ENCODE measurements at places on chromosomes 6 and 20.

DNA sequence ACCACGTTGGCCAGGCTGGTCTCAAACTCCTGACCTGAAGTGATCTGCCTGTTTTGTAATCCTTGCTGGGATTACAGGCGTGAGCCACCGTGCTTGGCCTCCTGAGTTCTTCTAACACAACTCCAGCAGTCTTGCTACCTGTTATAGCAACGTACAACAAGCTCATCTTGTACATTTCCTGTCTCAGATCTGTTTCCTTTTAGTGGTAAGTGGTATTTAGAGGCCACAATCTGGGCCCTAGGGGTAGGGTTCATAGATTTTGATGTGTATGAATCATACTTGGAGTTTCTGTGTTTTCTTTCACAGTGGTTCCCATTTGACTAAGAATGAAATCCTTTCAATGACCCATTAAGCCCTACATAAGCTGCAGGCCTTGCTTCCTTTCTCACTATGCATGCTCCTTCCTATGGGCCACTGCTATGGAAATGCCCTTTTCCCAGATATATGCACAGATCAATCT, 27.1 kb upstream of the SYNCRIP start:
- DNase-seq, result peak; percentile 29

GRCh38 chr6:121557146-121557940, 121.9 kb downstream of the GJA1 start:
- no peak for DNase-seq

DNA sequence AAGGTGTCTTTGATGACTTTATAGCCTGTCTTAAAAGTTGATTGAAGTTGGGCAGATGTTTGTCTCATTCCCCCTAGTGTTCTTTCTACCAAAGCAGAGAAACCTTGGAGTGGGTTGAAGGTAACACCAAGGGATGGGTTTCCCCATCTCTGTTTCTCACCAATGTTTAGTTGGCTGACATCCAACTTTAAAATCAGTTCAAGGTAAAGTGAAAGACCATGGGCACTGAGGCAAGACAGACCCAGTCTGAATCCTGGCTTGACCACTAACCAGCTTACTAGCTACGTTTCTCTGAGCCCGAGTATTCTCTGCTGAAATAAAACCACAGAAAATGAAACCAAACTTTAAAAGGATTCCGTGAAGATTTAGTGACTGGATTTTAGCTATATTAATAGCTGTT, 258.9 kb downstream of the KIF16B start:
- DNase-seq, result no peak

GRCh38 chr20:52497731-52498130, 306.2 kb upstream of the ZFP64 start:
- peak; percentile 11 for DNase-seq

DNA sequence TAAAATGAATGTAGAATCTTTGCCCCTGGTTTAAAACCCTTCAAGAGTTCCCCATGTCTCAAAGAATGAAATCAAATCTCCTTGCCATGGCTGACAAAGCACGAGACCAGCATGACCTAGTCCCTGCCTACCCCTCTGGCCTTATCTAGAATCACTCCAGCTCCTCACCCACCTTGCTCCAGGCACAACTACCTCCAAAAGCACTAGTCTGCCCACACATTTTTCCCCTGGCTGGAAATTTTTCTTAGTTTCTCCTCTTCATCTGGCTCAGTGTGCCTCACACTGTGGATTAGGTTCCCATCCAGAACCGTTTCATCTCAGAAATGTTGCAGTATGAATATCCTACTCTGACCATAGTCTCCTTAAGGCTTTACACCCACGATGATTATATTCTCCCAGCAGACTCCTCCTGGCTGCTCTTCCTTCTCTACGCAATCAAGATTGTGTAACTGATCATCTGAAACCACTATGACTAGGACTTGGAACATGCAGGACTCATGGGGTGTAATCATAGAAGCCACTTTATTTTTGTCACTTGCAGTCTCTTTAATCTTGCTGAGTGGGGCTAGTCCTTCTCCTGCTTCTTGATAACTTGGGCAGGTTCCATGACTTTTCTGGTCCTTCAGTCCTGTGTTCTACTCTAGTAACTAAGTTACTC, 7.8 kb upstream of the MRS2 start:
- DNase-seq, result peak; percentile 44

DNA sequence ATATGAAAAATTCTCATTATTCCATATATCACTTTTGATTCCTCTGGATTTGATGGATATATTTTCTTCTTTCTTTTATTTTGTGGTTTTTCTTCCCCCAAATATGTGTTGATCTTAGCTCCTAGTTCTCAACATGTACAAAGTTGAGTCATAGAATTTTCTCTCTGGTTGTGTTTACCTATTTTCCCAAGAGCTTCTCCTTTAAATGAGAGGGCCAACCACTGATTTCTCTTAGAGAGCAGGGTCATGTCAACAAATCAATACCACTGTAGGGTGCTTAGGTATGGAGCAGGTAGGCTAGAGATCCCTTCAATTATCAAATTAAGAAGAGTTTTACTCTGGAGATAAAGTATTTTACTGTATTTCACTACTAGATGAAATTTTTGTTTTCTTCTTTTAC, 145.7 kb downstream of the BMP5 start:
- DNase-seq, result no peak

DNA sequence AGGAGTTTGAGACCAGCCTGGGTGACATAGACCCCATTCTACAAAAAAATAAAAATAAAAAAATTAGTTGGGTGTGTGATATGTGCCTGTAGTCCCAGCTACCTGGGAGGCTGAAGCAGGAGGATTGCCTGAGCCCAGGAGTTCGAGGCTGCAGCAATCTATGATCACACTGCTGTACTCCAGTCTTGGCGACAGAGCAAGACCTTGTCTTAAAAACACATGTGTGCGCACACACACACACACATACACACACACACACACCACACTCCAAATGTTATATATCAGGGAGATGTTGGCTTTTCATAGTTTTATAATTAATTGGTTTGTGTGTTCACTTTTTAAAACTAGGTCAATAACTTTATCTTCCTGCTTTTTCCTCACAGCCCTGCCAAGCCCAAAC, 110.5 kb downstream of the RTN4IP1 start:
- no peak for DNase-seq

DNA sequence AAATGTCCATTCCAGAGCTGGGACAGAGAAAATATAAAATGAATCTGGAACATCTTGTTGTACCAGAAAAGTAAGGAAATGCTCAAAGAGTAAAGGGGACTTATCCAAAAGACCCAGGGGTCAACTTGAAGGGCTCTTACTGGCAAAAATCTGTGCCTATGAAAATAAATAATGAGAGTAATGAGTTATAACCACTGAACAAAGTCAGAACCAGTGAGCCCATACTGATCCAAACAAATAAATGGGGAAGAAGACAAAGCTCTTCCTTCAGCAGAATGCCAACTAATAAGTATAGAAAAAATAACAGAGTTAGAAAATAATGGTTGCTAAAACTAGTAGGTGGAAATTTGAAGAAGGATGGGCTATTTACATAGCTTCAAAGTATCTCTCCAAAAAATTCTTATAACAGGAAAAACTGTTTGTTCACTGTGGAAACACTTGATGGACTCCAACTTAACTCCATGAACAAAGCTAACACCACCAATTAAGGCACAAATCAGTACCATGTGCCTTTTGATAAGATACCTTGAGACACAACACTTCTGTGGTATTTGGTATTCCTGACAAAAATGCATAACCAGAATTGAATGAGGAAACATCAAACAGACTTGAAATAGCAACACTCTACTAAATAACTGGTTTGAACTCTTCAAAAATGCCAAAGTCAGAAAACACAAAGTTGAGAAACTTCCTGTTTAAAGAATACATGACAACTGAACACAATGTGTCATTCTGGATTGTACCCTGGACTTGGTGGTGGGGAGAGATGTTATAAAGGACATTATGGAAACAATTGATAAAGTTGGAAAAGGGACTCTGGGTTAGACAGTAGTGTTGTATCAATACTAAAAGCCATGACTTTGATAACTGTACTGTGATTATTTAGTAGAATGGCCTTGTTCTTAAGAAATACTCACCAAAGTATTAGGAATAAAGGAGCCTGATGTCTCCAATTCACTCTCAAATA, 197.5 kb downstream of the ISM1 start:
- DNase-seq, result no peak

DNA sequence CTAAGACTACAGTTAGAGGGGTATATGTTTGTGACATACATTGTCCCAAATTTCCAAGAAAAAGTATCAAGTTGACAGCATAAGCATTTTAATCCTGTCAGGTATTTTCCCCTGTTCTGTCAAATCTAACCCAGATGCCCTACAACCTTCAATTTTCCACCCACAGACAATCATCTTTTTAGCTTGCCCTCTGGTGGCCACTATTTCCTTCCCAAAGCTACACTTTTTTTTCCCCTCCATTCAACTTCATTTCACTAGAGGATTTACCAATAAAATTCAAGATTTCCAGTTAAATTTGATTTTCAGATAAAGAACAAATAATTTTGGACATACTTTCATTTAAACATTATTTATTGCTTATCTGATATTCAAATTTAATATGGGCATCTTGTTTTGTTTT, 286.6 kb downstream of the TENT5A start:
- no peak for DNase-seq

DNA sequence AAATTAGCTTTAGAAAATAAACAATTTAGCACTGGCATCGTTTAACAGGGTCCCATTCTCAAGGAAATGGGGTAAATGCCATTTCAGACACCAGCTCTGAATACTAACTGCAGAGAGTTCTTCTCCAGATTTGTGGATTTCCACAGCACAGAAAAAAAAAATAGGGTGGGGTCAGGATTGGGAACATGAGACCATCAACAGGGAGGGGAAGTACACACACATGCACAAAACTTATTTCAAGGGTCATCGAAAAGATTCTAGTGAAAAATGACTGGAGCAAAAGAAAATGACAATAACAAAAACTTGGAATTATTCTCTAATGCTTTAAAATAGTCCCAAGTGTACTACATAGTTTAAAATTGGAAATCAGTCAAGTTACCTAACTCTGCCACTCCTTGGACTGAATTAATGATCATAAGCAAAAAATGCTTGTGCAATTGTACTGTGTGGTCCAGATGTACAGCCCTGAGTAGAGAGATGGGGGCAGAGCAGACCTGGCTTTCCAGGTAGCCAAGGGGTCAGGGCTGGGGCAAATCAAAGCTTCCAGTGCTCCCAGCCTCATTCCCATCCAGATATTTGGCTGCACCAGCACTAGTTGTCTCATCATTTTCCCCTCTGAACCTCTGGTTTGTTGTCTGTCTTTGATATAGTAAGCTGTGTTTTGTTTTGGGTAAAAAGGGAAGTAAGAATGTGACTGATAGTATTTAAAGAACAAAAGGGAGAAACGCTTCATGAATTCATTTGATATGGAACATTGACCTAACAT, 152.4 kb downstream of the SOBP start:
- no peak for DNase-seq

DNA sequence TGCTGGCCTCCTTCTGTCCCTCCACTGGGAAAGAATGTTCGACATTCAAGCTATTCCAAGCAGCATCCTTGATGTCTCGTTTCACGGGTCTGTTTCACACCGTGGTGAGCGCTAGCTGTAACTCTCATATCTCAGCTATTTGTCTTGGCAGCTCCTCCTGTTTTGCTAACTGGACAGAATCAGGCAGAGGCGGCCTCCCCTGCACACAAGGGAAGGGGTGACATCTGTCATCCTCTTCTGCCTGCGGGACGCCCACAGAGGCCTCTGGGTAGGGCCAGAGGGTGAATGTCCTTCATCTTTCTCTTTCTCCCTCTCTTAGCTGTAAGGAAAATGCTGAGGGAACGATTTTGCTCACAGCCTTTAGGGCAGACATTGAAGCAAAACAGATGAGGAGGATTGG, 232.8 kb upstream of the GMDS start:
- DNase-seq, result no peak

DNA sequence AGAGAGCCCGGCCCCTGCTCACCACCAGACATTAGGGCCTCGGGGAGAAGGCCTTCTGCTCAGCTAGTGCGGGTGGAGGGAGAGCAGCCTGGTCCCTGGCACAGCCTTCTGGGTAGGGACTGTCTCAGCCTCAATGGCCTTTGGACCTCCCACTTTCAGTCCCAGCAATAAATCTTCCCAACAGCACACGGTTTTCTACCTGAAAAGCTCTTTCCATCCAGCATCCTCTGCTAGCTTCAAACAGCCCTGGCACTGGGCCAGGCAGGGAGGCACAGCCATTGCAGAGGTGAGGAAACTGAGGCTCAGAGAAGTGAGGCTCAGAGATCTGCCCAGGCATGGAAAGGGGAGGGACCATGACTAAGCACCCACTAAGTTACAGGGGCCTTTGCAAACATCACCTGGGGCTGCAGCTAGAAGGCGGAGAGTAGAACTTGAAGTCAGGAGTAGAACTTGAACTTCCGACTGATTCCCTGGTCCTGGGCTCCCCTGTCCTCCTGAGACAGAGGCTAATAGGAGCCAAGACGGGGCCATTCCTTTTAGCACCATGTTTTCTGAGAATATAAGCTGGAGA, 43.9 kb upstream of the NOL4L start:
- DNase-seq, result no peak

GRCh38 chr20:13234961-13235360, 13.9 kb downstream of the ISM1 start:
- DNase-seq, result no peak

DNA sequence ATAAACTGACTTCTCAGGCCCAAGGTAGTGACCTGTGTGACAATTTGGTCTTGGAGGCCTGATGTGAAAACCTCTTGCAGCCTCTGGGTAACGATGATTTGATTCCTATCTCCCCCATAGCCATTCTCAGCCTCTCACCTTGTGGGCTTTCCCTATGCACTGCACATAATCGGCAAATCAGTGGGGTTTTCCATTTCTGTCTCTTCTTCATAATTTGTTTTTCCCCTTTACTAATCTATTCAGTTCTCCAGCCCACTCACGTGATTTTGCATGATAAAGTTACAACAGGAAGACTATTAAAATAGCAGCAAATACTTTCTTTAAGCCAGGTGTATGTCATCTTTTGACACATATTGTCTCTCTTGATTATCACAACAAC, 893.7 kb downstream of the TFAP2A start:
- no peak for DNase-seq

DNA sequence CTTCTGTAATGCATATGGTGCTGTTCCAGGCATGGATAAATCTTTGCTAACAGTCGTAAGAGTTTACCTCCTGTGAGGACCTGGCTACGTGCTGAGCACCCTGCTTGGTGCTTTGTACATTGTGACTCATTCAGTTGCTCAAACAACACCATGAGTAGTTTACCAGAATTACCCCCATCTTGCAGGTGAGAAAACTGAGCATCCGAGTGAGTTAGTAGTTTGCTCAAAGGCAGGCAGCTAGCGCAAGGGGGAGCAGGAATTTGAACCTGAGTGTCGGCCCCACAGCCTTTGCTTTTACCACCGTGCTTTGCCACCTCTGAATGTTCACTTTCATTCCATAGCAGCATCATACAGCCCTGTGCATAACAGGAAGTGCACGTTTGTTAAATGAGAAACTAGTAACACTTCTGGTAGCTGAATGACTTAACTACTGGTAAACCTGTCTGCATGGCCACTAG, 121.9 kb downstream of the MTHFD1L start:
- DNase-seq, result no peak

GRCh38 chr20:21228511-21228910, 74.6 kb upstream of the XRN2 start:
- no peak for DNase-seq

- DNase-seq, result no peak
Measured at GRCh38 chr6:151409260-151409659, 17.9 kb upstream of the ZBTB2 start.
